IMR-90 (cell line): ENCODE measurements at places on chromosomes 1 and 21.

DNA sequence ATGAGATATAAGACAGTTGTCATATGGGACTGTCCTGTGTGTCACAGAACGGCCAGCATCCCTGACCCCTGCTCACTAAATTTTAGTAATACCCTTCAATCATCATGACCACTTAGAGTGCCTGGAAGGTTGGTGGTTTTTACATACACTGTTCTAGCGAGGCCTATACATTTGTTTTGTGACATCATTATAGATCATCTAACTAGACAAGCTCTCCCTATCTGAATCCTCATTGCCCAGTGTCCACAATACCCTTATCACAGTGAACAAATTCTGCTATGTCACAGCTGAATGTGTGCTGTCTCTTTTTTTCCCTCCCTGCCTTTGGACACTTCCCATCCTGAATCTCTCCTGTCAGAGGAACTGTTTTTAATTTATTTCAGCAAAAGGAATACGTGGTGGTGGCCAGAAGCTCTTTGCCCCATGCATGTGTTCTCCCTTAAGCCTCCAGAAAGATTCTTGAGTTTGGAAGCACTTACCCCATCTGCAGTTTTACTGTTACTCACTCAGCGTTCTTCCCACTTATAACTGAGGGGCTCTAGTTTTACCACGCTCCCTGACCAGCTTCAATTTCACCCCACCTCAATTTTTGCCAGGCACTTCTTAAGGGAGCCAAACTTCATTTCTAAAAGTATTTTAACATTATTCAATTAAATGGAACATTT lies 70.3 kb downstream of the OLFML2B start:
- H3K36me3 ChIP-seq, result no peaks in the 10 kb centered on the region
- no peak for DNase-seq
- H3K4me3 ChIP-seq, result no peak overlapping the region
- H3K4me1 ChIP-seq, result peaks cover 2% of the 10 kb centered on the region; the same call in 1 of the 2 replicates
- no peaks in the 10 kb centered on the region for H3K27me3 ChIP-seq
- H3K27ac ChIP-seq, result no peak overlapping the region

GRCh38 chr1:51093581-51093980 lies 8.4 kb upstream of the C1orf185 start:
- peaks cover 8% of the 10 kb centered on the region for H3K27me3 ChIP-seq
- no peak overlapping the region for H3K4me3 ChIP-seq
- no peak overlapping the region for H3K27ac ChIP-seq

- H3K27ac ChIP-seq, result no peak overlapping the region
- no peak for DNase-seq
- no peaks in the 10 kb centered on the region for H3K36me3 ChIP-seq
- H3K4me3 ChIP-seq, result no peak overlapping the region
- no peaks in the 10 kb centered on the region for H3K27me3 ChIP-seq
These were observed 117.4 kb downstream of the ROR1 start for GRCh38 chr1:63891060-63891690.

DNA sequence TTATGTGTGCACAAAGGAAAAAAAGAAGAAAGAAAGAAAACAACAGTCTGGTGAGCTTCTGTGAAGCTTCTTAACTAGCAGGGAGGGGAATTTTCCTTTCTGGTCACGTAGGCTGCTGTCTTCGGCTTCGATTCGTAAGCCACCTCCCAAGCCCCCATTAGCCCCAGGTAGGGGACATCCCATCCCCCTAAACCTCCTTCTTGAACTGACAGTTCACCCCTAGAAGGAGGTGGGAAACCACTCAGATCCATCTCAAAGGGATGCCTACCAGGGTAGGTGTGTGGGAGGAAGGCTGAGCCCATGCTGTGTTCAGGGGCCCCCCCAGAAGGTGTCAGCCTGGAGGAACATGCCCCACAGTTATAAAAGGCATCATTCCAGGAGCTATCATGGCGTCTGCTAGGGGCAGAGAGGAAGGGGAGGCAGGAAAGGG lies 25.8 kb downstream of the CD247 start:
- H3K27me3 ChIP-seq, result peaks cover 19% of the 10 kb centered on the region
- no peaks in the 10 kb centered on the region for H3K36me3 ChIP-seq
- no peak overlapping the region for H3K27ac ChIP-seq
- H3K4me3 ChIP-seq, result no peak overlapping the region

DNA sequence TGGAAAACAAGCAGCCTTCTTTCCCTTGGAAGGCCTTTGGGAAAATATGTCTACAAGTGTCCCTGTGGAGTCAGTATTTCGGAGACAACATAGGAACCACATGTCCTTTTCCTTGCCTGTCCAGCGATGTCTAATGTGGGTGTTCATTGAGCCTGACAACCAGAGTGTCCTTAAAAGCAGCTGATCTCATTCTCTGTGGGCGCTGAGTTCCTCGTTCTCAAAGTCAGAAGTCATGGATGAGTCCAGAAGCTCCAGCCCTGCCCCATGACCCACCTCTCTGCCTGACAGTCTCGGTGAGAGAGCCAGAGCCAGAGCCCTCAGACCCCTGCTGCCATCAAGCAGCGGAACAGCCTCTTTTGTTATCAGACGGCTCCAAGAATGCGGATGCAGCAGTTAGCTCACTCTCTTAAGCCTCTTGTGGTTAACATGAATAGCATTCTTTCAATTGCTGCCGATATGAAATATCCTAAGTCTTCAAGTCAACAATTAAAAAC lies 329.2 kb downstream of the TGFB2 start:
- DNase-seq, result peak; percentile 83
- H3K27ac ChIP-seq, result peak overlapping the region; percentile 65
- no peak overlapping the region for H3K4me3 ChIP-seq
- no peaks in the 10 kb centered on the region for H3K36me3 ChIP-seq
- H3K4me1 ChIP-seq, result peaks cover 4% of the 10 kb centered on the region

GRCh38 chr1:231803353-231803752 lies 176.8 kb downstream of the DISC1 start:
- no peaks in the 10 kb centered on the region for H3K36me3 ChIP-seq
- no peaks in the 10 kb centered on the region; the same call in 1 of the 2 replicates for H3K4me1 ChIP-seq
- no peak overlapping the region for H3K4me3 ChIP-seq
- H3K27me3 ChIP-seq, result no peaks in the 10 kb centered on the region
- DNase-seq, result peak; percentile 49

DNA sequence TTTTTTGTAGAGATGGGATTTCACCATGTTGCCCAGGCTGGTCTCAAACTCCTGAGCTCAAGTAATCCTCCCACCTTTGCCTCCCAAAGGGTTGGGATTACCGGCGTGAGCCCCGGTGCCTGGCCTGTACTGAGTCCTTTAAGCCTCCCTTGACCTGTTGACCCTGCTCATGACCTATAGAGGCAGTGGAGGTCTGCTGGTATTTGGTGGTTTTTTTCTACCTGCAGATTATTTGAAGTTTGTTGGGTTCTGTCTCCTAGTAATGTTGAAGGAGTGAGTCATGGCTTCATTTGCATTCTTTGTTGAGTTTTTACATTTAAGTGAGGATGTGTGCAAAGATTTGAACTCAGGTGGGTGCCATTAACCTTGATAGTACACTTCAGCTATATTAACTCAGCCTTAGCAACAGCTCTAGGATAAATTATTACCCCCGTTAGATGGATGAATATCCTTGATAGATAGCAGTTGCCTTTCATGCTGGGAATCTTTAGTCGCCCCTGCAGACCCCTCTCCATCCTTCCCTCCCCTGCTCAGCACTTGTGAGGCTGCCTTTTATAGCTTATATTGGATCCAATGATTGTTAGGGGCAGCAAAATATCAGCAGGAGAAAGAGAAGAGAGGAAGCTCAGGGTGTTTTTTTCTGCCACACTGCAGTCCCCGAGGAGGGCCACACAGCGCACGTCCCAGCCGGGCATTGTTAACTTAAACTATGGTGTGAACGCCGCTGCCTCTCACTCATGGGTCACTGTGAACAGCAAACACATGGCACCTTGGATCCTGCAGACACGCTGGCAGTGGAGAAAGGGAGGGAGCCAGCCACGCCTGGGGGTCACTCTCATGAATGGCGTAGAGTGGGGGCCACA lies 14.9 kb upstream of the NPPB start:
- H3K4me1 ChIP-seq, result no peaks in the 10 kb centered on the region
- H3K27me3 ChIP-seq, result peaks cover 58% of the 10 kb centered on the region
- no peaks in the 10 kb centered on the region for H3K36me3 ChIP-seq
- DNase-seq, result no peak

- H3K27ac ChIP-seq, result no peak overlapping the region
- peaks cover 33% of the 10 kb centered on the region for H3K36me3 ChIP-seq
- DNase-seq, result no peak
These were observed 27.2 kb downstream of the CNN3 start for GRCh38 chr1:94899756-94900155.

GRCh38 chr1:76998582-76999223 lies 131.4 kb downstream of the ST6GALNAC5 start:
- H3K4me1 ChIP-seq, result no peaks in the 10 kb centered on the region
- H3K27me3 ChIP-seq, result no peaks in the 10 kb centered on the region
- peak; percentile 62 for DNase-seq

- DNase-seq, result peak; percentile 52
- H3K4me3 ChIP-seq, result no peak overlapping the region
- H3K4me1 ChIP-seq, result peaks cover 6% of the 10 kb centered on the region
These were observed 218.7 kb upstream of the VAMP3 start for GRCh38 chr1:7552402-7552801.

DNA sequence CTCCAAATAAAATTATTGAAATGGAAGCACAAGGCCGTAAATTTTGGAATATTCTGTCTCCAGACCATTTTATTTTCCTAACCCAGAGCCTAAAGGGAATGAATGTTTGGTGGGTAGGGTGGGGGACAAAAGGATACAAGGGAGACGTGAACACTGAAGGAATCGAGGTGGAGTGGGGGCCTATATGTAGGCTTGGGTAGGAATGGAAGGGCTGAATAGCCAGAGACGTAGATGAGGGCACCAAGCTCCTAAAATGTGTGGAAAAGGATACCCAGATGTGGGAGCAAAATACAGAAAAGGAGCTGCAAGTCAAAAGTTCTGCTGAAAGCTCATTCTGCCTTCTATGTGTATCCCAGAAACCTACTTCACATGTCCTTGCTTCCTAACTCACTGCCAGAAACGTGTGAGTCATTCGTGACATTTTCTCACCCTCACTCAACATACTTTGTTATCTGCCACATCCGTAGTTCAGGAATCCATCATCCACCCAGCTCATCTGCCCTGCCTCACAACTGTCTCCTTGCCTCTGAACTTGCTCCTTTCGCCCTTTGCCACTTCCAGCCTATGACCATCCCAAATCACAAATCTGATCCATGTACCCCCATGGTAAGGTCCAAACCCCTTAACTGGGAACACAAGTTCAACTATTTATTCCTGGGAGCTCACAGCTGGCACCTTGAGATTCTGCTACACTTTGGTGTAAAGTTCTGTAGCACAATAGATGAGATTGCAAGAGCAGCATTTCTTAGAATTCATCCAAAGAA lies 84.1 kb upstream of the PRDX6 start:
- DNase-seq, result peak; percentile 90
- peaks cover 4% of the 10 kb centered on the region for H3K4me1 ChIP-seq
- H3K27ac ChIP-seq, result no peak overlapping the region

DNA sequence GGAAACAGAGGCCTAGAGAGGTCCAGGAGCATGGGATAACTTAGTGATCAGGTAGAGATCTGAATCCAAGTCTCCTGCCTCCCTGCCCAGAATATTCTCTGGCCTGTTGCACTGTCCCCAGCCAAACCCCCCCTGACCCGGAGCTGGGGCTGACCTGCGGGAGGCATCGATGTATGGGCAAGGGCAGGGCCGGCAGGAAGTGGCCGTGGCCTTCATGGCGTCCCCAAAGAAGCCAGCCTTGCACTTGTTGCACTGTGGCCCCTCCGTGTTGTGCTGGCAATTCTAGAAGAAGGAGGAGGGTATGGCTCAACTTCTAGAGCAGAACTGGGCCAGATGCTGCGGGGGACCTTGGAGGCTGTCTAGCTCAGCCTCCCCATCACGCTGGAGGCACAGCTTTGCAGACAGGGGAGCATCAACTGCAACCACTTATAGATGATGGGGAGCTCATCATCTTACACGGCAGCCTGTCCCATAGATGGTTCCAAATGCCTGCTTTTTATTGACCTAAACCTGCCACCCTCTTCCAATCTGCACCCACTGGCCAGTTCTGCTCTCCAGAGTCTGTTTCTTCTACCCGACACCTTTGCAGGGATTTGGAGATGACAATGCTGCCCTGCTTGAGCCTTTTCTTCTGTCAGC lies 58.2 kb downstream of the HSPG2 start:
- DNase-seq, result no peak
- H3K27me3 ChIP-seq, result no peaks in the 10 kb centered on the region
- no peak overlapping the region for H3K4me3 ChIP-seq
- no peak overlapping the region for H3K27ac ChIP-seq

- H3K27me3 ChIP-seq, result no peaks in the 10 kb centered on the region
- no peaks in the 10 kb centered on the region for H3K4me1 ChIP-seq
- no peak overlapping the region for H3K27ac ChIP-seq
- DNase-seq, result no peak
- H3K36me3 ChIP-seq, result no peaks in the 10 kb centered on the region
These were observed 183.6 kb upstream of the KIAA0040 start for GRCh38 chr1:175376194-175376593.

- no peaks in the 10 kb centered on the region for H3K27me3 ChIP-seq
- no peak overlapping the region for H3K4me3 ChIP-seq
- no peaks in the 10 kb centered on the region for H3K36me3 ChIP-seq
- no peaks in the 10 kb centered on the region; the same call in 1 of the 2 replicates for H3K4me1 ChIP-seq
- no peak overlapping the region for H3K27ac ChIP-seq
These were observed 14.8 kb upstream of the PTPRC start for GRCh38 chr1:198623752-198624647.

DNA sequence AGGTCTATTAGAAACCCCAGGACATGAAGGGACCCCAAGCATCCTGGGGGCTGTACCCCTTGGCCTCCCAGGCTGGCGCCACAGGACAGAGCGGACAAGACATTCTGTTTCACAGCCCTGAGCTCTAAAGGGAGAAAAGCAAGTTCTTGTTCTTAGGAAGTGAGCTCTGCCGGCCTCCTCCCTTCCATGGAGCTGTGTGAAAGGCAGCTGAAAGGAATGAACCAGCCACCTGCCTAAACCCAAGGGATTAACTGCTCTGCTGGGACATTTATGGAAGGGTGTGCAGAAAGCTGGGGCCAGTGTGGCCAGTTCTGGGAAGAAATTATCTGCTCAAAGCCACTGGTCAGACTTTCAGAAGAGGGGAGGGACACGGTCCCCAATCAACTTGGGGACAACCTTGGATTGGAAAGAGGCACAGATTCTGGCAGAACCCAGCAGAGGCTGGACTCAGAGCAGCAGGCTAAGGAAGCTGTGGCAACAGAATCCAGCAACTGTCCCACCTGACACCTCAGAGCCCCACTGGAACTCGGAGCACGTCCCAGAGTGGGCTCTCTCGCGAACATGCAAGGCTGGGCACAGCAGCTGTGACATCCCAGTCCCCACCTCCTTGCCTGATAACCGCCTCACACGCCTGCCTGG lies 2.1 kb downstream of the KLHL21 start:
- H3K27me3 ChIP-seq, result no peaks in the 10 kb centered on the region
- peak overlapping the region; percentile 58 for H3K27ac ChIP-seq
- H3K4me3 ChIP-seq, result peak overlapping the region; percentile 88
- H3K36me3 ChIP-seq, result peaks cover 32% of the 10 kb centered on the region

GRCh38 chr1:221567859-221568507 lies 173.9 kb downstream of the DUSP10 start:
- no peak overlapping the region for H3K4me3 ChIP-seq
- peaks cover 6% of the 10 kb centered on the region; the same call in 1 of the 2 replicates for H3K4me1 ChIP-seq
- no peaks in the 10 kb centered on the region for H3K36me3 ChIP-seq
- DNase-seq, result peak; percentile 33
- H3K27me3 ChIP-seq, result no peaks in the 10 kb centered on the region

- no peak for DNase-seq
- no peaks in the 10 kb centered on the region for H3K36me3 ChIP-seq
- no peak overlapping the region for H3K4me3 ChIP-seq
- H3K27ac ChIP-seq, result no peak overlapping the region
These were observed 241.0 kb downstream of the GPATCH2 start for GRCh38 chr1:217389895-217390294.
